Stimulated activated CD8-positive, alpha-beta memory T cell treated with anti-CD3 and anti-CD28 coated beads, Interleukin-7, amount 100 ng/mL, for 48 hours (primary cell): ENCODE measurements at places on chromosomes 2 and 18.

DNA sequence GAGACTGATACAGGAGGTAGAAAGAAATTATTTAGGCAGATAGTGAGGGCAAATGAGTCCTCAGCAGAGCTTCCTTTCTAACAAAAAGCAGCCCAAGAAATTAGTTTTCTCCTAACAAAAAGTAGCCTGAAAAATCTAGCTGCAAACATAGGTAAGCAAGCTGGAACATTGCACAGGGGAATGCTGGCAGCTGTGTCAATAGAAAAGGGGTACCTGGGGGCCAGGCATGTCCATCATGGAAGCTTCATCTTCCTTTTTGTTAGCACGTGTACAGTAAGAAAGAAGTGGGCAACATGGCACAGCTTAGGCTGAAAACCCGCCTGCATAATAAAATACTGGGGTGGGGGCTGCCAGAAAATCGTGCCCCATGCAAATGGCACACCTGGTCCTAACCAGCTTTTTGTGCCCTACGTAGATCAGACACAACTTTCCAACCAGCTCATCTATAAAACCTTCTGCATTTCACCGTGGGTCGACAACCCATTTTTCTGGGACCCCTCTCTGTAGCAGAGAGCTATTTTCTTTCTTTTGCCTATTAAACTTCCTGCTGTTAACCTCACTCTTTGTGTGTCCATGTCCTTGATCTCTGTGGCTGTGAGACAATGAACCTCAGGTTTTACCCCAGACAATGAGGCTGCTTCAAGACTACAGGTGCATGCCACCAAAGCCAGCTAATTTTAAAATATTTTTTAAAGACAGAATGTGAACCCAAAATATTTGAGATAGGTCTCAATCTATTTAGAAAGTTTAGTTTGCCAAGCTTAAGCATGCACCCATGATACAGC lies 6.6 kb upstream of the MTHFD2 start:
- DNase-seq, result no peak

- DNase-seq, result no peak
Observed at GRCh38 chr2:178403671-178404306, 47.2 kb downstream of the PRKRA start.

DNA sequence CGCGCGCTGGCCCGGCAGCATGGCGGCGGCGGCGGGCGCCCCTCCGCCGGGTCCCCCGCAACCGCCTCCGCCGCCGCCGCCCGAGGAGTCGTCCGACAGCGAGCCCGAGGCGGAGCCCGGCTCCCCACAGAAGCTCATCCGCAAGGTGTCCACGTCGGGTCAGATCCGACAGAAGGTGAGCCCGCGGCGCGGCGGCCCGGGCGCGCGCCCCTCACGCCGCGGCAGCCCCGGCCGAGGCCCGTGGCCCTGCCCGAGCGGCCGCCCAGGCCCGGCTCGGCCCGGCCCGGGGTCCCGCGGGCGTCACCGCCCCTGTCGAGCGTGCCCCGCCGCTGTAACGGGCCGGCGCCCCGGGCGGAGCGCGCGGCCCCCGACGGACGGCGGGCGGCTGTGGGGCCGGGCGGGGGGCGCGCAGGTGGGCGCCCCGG lies 218 bp downstream of the DGKD start:
- DNase-seq, result no peak

- DNase-seq, result no peak
Observed at GRCh38 chr2:150900913-150901312, 360.8 kb downstream of the RBM43 start.

- no peak for DNase-seq
Observed at GRCh38 chr18:74311000-74311399, 4.6 kb upstream of the C18orf63 start.

- no peak for DNase-seq
Observed at GRCh38 chr18:11526675-11527074, 82.7 kb upstream of the SLC35G4 start.

DNA sequence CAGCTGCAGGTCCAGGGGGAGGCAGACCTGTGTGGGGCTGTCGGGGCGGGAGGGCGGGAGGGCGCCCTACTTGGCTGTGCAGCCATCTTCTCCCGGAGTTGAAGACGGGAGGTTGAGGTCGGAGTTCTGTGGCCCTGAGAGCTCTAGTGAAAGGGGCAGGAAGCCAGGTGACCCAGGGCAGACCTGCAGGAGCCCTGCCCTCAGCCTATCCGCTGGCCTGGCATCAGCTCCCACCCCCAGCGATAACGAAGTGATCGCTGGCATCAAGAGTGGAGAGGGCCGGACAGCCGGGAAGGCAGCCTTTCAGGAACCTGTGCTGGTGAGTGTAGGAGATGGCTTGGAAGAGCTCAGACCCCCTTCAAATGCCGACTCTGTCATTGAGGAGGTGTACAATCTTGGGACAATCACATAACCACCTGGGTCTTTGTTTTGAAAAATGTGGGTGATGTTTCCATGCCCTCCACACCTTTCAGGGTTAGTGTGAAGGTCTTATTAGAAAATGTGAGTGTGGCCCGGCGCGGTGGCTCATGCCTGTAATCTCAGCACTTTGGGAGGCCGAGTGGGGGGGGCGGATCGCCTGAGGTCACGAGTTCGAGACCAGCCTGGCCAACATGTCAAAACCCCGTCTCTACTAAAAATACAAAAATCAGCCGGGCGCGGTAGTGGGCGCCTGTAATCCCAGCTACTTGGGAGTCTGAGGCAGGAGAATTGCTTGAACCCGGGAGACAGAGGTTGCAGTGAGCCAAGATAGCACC lies 1.3 kb downstream of the ARHGEF4 start:
- DNase-seq, result no peak

DNA sequence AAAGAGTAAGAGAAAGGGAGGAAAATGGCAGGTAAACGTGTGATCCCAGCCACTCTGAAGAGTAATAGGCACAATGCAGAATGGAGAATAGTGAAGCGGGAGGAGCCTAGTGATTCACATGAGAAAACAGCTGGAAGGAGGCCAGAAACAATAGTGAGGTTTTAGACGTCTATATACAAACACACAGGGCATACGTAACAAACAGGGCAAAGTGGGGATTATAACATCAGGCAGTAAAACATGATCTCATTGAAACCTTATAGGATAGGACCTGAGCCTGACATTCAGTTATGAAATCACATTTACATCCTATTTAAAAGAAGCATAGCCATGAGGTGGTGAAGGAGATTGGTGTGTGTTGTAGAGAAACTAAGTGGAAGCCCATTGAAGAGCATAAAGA lies 33.0 kb upstream of the GATA6 start:
- no peak for DNase-seq

GRCh38 chr18:24006712-24007313 lies 7.7 kb upstream of the TTC39C start:
- DNase-seq, result no peak

- no peak for DNase-seq
Observed at GRCh38 chr2:1498176-1498575, 84.9 kb downstream of the TPO start.

- DNase-seq, result peak; percentile 66
Observed at GRCh38 chr2:73175663-73176204, 26.6 kb upstream of the NOTO start.

DNA sequence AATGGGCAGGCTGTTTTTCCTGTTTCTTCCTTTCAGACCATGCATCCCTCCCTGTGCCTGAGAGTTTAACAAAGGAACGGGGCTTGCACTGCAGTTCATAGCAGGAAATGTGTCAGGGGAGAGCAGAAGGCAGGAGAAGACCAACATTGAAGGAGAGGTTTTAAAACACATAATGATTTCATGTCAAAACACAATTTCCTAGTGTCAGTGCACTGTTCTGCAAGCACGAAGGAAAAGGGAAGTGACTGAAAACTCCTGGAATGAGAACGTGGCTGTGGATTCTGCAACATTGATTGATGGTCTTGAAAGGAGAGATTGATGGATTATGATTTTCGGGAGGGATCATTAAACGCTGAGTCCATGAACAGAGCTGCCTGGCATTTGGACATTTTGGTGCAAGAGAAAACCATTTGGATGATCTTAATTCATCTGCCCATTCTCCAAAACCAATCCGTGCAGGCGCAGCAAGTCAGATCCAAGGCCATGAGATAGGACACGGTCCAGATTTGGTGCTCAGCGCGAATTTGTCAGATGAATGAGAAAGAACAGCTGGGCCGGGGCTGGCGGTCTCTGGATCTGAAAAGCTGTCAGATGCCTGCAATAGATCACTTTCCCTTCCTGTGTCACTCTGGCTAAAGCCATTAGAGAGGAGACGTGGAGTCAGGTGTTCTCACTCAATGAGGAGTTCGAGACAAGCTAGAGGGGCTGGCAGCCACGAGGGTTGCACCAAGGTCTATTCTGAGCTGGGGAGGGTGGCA lies 38.4 kb downstream of the C1QL2 start:
- no peak for DNase-seq

DNA sequence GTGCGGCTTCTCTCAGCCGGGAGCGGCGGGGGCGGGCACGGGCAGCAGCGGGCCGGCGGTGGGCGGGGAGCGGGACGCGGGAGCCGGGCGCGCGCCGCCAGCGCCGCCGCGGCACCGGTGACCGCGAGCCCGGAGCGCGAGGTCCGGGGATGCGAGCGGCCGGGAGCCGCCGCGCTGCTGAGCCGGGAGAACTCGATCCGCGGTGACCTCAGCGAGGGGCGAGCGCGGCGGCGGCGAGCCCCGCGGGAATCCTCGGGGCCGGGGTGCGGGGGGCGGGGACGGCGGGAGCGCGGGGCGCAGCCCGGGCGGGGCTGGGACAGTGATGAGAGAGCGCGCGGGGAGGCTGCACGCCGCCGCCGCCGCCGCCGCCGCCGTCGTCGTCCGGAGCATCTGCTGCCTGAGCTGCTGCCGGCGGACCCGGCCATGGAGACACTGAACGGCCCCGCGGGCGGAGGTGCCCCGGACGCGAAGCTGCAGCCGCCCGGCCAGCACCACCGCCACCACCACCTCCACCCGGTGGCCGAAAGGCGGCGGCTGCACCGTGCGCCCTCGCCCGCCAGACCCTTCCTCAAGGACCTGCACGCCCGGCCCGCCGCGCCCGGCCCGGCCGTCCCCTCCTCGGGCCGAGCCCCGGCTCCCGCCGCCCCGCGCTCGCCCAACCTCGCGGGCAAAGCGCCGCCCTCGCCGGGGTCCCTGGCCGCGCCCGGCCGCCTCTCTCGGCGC lies at the start of gene MTCL1:
Gene MTCL1, plus strand, starts transcription at position 319 of the 723 bp plus-strand sequence. Its CDS starts 105 bp downstream, at position 424.
- DNase-seq, result no peak

DNA sequence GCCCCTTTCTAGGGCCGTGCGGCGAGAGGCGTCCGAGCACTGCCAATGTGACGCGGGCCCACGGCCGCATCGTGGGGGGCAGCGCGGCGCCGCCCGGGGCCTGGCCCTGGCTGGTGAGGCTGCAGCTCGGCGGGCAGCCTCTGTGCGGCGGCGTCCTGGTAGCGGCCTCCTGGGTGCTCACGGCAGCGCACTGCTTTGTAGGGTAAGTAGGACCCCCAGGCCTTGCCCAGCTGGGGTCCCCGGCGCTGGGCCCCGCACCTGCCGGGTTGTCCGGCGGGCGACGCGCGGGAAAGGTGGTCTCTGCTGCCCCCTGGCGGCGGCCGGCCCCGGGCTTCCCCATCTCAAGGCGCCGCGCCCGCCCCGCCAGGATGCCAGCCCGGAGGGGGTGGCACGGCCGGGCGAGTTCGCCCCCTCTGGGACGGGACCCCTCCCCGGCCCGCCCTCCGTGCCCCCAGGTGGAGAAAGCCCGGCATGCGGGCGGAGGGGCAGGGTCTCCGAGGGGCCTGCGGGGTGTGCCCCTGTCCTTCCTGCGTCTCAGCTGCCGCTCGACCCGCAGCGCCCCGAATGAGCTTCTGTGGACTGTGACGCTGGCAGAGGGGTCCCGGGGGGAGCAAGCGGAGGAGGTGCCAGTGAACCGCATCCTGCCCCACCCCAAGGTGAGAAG lies 1.9 kb downstream of the PRSS56 start:
- DNase-seq, result peak; percentile 22

- no peak for DNase-seq
Observed at GRCh38 chr2:236715491-236715961, 145.9 kb downstream of the ACKR3 start.

DNA sequence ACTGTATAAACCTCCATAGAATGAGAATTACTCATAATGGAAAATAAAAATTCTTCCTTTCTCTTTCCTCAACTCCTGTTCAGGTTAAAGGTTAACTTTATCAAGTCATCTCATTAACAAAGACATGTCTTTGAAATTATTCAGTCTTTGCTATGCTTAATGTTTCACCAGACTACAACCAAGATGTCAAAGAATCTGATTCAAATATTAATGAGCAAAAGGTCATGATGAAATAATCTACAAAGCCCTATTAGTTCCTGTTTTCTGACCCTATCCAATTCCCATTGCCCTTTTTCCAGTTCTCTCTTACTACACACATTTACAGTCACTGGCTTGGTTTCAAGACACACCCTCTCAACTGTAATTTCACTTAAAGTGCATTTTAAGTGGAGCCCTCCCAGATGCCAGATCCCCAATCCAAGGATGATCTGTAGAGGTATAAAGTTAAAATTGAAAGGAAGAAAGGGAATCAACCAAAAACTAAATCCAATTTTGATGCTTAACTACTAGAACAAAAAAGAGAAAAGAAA lies 246.9 kb upstream of the CYP26B1 start:
- no peak for DNase-seq

GRCh38 chr2:25165992-25166875 lies 2.1 kb downstream of the POMC start:
- DNase-seq, result peak; percentile 17

- DNase-seq, result no peak
Observed at GRCh38 chr2:206273905-206274304, 558 bp upstream of the ZDBF2 start.

DNA sequence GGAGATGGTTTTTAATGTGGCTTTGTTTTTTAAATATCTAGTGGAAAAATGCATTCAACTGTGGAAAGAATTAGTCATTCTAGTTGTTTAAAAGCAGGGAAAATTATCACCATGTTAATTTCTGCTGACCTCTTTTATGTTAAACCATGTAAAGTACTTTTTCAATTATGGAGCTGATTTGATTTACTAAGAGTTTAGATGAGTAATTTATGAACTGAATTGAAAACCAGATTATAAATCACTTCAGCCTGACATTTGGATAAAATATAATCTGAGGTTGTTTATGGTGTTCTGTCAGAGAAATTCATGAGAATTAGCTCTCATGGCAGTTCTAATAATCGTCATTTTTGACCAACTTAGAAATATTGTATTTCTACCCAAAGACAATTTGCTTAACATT lies 11.6 kb downstream of the ITGA4 start:
- DNase-seq, result no peak

DNA sequence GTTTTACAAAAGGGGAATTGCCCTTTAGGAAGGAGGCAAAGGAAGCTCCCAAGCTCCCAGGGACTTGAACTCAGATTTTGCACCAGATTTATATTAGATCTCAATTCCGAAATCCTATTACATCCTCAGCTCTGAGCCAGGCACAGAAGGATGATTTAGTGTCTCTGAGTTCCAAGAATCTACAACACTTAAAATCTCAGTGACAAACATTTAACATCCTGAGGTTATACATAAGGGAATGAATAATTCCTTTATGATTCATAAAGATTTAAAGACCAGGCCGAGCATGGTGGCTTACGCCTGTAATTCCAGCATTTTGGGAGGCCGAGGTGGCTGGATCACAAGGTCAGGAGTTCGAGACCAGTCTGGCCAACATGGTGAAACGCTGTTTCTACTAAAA lies 16.5 kb upstream of the SLC20A1 start:
- no peak for DNase-seq
